ENCODE measurements at places on chromosomes 7 and 10. TPM values are rescaled to one million over a fixed set of nuclear protein-coding genes. Genes with fewer than 3 reads are reported as not detected.

DNA sequence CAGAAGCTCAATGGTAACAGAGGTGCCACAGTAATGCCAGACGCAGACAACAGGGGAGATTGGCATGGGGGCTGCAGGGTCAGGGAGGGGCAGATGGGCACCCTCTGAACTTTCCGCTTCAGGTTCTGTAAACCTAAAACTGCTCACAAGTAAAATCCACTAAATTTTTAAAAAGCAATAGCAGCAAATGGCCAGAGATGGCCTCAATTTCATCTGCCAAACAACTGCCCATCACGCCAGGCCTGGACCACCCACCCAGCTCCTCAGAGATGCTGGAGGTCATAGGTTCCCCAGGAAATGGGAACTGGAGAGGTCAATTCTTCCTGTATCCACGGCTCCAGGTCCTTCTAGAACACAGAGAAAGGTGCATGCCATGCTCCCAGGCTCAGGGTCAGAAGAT is 76.1 kb downstream of the PRKAG2 start:
- H3K4me3 ChIP-seq = no peak overlapping the region
- no peaks in the 10 kb centered on the region for H3K36me3 ChIP-seq
- no peaks in the 10 kb centered on the region for H3K27me3 ChIP-seq

DNA sequence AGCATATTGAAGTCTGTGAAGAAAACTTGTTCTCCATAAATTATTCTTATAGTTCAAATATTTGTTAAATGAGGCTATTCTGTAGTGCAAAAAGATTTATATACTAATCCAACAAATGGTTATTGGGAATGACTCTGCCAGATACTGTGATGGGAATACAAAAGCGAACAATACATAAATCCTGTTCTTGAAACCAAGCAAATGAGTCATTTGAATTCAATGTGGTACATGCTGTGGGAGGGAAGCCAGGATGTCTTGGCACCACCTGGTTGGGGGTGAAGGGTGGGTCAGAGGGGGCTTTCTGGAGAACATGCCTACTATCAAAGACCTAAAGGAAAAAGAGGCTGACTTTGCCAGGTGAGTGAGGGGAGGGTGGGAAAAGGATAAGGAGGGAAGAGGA is 594.2 kb downstream of the CALN1 start:
- H3K4me3 ChIP-seq = no peak overlapping the region
- no peaks in the 10 kb centered on the region for H3K36me3 ChIP-seq
- no peak overlapping the region for H3K27ac ChIP-seq
- no peaks in the 10 kb centered on the region for H3K4me1 ChIP-seq
- no peaks in the 10 kb centered on the region for H3K27me3 ChIP-seq

DNA sequence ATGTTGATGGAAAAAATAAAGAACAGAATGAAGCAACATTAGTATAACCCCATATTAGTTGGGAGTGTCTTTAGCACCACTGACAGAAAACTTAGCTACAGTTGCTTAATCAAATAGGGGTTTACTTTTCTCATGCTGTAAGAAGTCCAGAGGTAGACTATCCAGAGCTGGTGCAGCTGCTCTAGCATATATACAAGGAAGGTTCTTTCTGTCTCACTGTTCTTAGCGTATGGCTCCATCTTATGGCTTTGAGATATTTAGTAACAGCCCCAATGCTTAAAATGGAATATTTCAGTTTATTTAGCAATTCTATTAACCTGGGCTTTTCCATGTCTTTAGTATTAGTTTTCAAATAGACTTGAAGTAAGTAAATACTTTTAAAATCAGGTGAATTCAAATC is 15.2 kb upstream of the WNT2 start:
- H3K4me1 ChIP-seq = no peaks in the 10 kb centered on the region
- H3K36me3 ChIP-seq = no peaks in the 10 kb centered on the region
- no peak for DNase-seq
- no peak overlapping the region for H3K27ac ChIP-seq
- H3K4me3 ChIP-seq = no peak overlapping the region
- H3K27me3 ChIP-seq = no peaks in the 10 kb centered on the region

VAX1 gene
- total RNA-seq = not detected

KCNMA1 gene
- total RNA-seq = 3.5 TPM

Data from right atrium auricular region (tissue), 2 donors.